Activated CD8-positive, alpha-beta memory T cell treated with anti-CD3 and anti-CD28 coated beads for 1 hour (primary cell): ENCODE measurements at places on chromosomes 7 and 10.

DNA sequence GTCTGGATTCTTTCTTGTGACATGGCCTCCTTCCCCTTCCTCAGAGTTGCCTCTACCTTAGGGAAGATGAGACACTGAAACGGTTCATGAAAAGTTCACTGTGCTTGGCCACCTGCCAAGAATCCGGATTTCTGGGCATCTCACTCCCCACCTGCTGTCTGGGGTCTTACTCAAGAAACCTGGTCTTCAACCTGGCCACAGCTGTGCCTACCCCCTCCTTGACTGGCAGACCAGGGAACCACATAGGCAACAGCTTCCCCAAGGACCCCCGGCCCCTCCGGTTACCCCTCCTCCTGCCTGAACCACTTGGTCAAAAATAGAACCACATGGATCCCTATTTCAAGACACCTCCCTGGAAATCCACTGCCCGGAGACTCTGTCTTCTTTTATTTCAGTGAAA, 58.7 kb upstream of the NANOS1 start:
- DNase-seq, result no peak

GRCh38 chr10:99881371-99881770, 98.9 kb downstream of the ABCC2 start:
- DNase-seq, result no peak

DNA sequence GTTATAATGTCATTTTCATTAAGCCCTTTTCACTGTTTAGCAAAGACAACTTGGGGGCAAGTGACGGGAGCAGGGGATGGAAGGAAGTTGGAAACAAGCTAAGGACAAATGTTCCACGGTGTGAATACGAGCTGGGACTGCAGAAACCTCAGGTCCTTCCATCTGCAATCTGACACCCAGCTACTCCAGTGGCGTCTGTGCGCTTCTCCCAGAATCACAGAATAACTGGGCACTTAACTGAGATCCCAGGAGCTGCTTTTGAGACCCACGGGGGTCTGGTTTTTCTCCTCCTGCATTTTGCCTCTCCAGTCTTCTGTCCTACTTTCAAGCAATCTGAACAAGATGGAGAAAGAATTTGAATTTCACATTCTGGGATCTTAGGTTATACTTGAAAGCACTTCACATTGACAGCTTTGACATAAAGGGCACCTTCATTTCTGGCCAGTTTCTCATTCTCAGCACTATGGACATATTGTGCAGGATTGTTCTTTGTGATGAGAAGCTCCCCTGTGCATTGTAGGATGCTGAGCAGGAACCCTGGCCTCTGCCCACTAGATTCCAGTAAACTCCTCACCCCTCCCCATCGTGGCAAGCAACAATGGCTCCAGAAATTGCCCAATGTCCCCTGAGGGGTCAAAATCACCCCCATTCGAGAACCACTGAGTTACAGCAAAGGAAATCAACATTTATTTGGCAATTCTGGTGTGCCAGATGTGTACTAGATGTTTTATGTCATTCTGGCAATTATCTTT, 194.1 kb downstream of the CACNB2 start:
- DNase-seq, result no peak

DNA sequence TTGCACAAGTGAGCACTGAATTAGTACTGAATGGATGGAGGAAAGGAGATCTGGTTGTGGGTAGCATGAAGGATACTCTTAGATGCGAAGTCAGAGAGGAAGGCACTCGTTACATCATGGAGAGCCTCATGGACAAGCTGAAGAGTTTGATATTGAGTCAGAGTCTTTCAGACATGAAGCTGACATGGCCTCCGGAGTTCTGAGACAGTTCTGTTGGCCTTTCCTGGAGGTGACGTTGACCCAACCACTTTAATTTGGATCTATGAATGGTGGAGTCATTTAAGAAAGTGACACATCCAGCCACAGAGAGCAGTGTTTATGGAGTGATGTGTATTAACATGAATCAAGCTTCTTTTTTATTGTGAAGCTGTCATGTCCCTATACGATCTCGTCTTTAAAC, 286.3 kb upstream of the CDC14C start:
- DNase-seq, result no peak

- no peak for DNase-seq
Observed at GRCh38 chr7:28318101-28318762, 94.1 kb upstream of the CREB5 start.

- no peak for DNase-seq
Observed at GRCh38 chr10:94349327-94349726, 13.4 kb downstream of the NOC3L start.

DNA sequence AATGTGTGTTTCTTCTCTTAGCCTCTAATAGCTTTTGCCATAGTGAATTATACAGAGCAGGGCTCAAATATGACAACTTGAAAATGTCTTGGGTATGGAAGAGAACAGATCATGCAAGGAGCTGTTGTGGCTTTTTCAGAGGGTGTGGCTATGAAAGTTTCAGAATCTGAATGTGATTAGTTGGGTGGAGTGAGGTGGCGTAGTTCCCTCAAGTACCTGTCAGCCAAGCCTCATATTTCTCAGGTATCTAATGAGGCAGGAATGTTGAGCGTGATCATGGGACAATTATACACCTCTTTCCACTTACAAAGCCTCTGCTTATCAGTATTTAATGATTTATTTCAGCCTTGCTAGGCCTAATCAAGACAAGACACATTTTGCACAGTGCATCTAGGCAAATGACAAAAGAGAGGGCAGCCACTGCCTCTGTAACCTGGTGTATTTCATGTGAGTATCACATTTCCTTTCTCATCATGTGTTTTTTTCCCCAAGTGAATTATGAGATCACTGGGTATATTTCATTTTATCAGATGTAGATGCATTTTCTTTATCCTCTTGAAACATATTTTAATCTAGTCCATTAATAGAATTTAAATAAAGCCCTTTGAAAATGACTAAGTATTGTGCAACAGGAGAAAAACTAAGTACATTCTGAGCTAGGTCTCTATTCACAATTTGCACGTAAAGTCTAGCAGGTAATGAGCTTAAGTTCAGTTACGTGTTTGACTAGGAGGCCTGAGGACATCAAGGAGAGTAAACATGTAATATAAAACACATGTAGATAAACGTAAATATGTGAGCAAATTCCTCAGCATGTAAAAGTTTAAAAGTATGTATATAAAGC, 644.4 kb upstream of the IGFBP3 start:
- DNase-seq, result no peak

- no peak for DNase-seq
Observed at GRCh38 chr10:99456207-99456930, 25.9 kb upstream of the GOT1 start.

- DNase-seq, result no peak
Observed at GRCh38 chr7:40057292-40057691, 77.1 kb downstream of the MPLKIP start.

- DNase-seq, result no peak
Observed at GRCh38 chr7:72441791-72442190, 29.7 kb upstream of the CALN1 start.

DNA sequence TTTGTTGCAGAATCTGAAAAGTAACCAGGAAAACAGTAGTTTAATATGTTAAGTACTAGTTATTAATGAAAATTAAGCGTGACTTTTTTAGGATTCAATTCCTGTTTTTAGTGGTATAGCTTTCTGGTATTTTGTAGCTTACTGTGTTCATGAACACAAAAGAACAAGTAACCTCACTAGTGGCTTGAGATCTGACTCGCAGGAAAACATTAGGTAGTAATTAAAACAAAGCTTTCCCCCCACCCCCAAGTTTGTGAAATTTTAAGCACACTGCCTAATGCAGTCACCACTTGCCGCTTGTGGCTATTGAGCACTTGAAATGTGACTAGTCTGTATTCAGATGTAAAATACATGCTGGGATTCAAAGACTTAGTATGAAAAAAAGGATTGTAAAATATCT, 102.5 kb upstream of the RPA3 start:
- DNase-seq, result no peak

GRCh38 chr10:121352231-121352855, 245.9 kb downstream of the FGFR2 start:
- no peak for DNase-seq

GRCh38 chr7:913736-914520, 37.6 kb downstream of the GET4 start:
- DNase-seq, result no peak

DNA sequence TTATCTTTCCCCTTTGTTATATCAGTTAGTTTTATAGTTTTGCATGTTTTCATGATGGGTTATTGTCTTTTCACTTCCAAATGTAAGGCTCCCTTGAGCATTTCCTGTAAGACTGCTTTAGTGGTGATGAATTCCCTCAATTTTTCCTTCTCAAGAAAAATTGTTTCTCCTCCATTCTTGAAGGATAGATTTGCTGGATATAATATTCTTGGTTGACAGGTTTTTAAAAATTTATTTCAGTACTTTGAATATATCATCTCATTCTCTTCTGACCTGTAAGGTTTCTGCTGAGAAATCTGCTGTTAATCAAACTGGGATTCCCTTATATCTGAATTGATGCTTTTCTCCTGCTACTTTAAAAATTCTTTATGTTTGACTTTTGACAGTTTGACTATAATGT, 33.3 kb downstream of the SCART1 start:
- no peak for DNase-seq

DNA sequence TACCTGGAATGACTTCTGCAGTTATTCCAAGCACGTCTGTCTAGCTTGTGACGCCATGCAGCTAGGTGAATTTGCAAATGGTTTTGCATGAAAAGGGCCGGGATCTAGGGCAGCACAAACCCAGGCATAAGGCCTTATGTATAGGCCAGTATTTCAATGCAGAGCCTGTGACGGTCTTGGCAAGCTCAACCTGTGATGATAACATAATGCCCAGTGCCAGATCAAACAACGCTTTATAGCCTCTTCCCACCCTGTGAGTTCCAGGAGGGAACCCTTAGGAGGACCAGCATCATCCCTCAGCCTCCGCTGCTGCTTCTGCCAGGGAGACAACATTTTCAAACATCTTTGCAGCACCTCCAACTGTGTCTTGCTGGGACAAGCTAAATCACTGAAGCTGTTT, 390.7 kb downstream of the INHBA start:
- no peak for DNase-seq

GRCh38 chr7:129604713-129605437, 6.6 kb upstream of the NRF1 start:
- no peak for DNase-seq

GRCh38 chr7:94655126-94655847, 646 bp downstream of the SGCE start:
- no peak for DNase-seq

GRCh38 chr7:20141666-20142065, 75.5 kb downstream of the MACC1 start:
- DNase-seq, result no peak

GRCh38 chr7:26743205-26743604, 121.2 kb downstream of the SKAP2 start:
- no peak for DNase-seq

DNA sequence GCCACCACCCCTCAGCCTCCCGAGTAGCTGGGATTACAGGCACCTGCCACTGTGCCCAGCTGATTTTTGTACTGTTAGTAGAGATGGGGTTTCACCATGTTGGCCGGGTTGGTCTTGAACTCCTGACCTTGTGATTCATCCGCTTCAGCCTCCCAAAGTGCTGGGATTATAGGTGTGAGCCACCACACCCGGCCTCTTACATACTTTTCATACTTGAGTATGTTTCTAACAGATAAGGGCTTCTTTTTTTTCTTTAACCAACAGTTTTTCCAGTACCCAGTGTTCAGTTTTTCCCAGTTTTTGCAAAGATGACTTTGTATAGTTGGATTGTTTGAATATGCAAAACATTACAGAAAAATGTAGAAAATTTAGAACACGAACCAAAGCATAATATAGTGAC, 7.7 kb downstream of the EIF4H start:
- no peak for DNase-seq

- DNase-seq, result no peak
Observed at GRCh38 chr7:86818903-86819302, 175.2 kb downstream of the GRM3 start.

- DNase-seq, result no peak
Observed at GRCh38 chr7:53013925-53014324, 21.5 kb upstream of the POM121L12 start.

GRCh38 chr7:97149843-97150242, 32.3 kb downstream of the SDHAF3 start:
- DNase-seq, result no peak

DNA sequence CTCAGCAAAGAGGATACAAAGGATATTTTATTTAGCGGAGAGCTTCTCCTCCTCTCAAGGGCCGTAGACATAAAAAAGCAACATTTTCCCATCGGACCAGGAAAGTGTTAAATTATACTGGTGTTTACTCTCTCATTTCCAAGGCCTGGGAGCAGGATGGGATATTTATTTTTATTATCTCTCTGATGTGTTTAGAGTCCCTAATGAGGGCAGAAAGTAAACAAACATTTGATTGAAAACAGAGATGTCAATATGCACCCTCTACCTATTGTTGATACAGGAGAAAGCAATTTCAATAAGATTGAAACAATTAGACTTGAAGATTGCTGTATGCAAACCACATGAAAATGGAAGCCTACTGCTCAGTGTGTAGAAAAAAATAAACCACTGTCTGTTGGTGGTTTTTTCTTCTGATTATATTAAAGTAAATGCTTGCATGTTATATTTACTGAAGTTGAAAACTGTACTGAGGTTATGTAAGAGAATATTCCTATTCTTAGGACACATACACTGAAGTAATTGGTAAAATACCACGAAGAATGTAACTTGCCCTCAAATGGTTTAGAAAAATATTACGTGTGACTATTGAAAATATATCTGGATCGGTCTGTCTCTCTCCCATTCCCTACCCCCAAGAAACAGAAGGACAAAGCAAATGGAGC, 59.3 kb downstream of the ATXN7L1 start:
- DNase-seq, result no peak

- no peak for DNase-seq
Observed at GRCh38 chr10:118948786-118949185, 80.7 kb upstream of the NANOS1 start.

GRCh38 chr10:91798649-91799611, 704 bp downstream of the TNKS2 start:
- DNase-seq, result peak; percentile 33

DNA sequence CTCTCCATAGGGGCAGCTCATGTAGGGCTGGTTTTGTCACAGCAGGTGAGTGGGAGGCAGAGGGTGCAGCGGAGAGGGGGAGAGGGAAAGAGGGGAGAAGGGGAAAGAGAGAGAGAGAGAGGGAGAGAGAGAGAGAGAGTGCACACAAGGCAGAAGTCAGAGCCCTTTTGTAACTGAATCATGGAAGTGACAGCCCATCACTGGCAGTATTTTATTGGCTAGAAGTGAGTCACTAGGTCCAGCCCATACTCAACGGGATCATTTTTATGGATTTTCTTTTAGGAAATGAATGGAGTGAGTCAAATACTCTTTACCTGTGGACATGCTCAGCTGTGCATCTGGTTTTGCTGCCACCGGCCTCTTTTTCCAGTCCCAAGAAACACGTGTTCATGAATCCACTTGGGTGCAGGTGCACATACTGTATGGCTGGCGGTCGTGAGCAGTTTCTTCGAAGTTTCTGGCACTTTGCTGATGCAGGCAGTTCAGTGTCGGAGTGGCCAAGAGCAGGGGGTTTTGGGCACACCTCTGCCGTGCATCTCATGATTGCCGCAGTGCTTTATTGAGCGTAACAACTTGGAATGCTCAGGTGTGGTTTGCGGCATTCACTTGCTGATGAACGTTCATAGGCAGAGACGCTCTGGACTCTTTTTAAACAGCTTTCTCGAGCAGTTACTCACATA, 40.3 kb downstream of the DOCK1 start:
- DNase-seq, result no peak

- DNase-seq, result no peak
Observed at GRCh38 chr7:20030915-20031362, 186.2 kb downstream of the MACC1 start.
